DND-41 (cell line): ENCODE measurements at places on chromosomes 5 and 9.
A peak's percentile ranks its signal among the peaks of the same experiment; 100 is the strongest.

DNA sequence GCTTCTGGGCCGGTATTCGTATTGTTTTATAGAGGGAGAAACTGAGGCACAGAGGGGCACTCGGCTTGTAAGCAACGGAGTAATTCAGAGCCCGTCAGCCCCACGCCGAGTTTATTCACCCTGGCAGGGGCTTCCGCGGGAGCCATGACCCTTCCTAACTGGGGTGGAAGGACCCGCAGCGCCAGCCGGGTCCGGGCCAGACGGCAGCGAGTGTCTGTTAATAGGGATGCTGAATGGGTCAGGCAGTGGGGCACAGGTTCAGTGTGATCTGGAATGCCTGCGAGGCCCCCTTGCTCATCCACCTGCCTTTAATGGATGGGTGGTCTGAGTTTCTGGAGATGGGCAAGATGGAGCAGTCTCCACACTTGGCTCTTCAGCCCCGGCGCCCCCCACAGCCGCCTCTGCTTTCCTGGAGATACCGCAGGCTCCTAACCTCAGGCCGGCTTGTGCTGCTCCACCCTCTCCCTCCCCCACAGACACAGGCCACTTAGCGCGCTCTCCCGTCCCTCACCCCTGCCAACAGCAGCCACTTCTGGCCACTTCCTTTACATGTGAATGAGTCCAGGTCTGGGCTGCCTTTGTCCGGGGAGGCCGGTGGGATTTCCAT lies 147.1 kb downstream of the ERCC6L2 start:
- peaks cover 3% of the 10 kb centered on the region for H3K4me1 ChIP-seq
- no peak overlapping the region for H3K4me3 ChIP-seq
- H3K27ac ChIP-seq, result no peak overlapping the region
- peaks cover 4% of the 10 kb centered on the region; the same call in 1 of the 2 replicates for H3K36me3 ChIP-seq
- H3K27me3 ChIP-seq, result no peaks in the 10 kb centered on the region

GRCh38 chr5:160921-161802 lies 30.1 kb upstream of the LRRC14B start:
- DNase-seq, result no peak
- H3K27me3 ChIP-seq, result no peaks in the 10 kb centered on the region
- H3K4me3 ChIP-seq, result no peak overlapping the region
- H3K27ac ChIP-seq, result no peak overlapping the region
- H3K4me1 ChIP-seq, result no peaks in the 10 kb centered on the region
- no peaks in the 10 kb centered on the region for H3K36me3 ChIP-seq

DNA sequence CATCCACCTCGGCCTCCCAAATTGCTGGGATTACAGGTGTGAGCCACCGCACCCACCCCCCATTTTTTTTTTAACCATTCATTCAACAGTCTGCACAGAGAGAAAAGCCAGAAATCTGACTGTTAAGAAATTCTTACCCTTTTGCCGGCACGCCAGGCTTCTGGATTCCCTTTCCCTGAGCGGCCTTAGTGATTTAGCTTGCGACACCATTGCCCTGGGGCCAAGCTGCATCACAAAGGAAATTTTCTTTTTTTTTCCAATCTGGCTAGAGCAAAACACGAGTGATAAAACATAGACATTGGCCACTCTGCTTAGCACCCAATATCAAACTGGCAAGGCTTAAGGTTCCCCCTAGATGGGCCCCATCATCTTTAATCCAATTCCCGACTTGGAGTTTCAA lies 21.2 kb upstream of the ATOSB start:
- no peaks in the 10 kb centered on the region for H3K36me3 ChIP-seq
- no peaks in the 10 kb centered on the region for H3K27me3 ChIP-seq
- no peak overlapping the region for H3K27ac ChIP-seq

DNA sequence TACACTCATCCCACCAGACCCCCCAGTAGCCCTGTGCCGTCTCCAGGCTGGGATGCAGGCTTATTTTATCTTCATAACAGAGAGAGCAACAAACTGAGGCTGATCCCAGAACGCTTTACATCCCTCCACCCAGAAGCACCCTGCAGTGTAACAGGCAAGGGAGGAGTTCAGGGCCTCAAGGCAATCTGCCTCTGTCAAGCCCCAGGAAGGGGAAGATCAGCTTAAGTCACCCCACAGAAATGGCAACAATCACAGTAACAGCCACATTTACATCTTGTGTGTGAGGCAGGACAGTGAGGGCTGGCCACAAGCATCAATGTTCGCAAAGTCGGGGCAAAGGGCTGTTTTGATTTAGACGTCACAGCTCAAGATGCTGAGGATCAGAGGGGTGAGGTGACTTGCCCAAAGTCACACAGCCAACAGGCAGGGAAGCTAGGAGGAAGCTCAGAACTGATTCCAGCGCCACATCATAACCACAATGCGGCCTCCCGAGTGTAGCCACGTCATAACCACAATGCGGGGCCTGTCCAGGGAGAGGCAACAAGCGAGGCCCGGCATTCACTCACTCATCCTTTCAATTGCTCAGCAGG lies 14.4 kb downstream of the STK10 start:
- H3K27ac ChIP-seq, result no peak overlapping the region; the same call in 1 of the 2 replicates
- peaks cover 37% of the 10 kb centered on the region for H3K4me1 ChIP-seq
- H3K4me3 ChIP-seq, result no peak overlapping the region

- H3K27me3 ChIP-seq, result no peaks in the 10 kb centered on the region
- H3K4me1 ChIP-seq, result peaks cover 28% of the 10 kb centered on the region
- H3K27ac ChIP-seq, result no peak overlapping the region
- no peaks in the 10 kb centered on the region; the same call in 1 of the 2 replicates for H3K36me3 ChIP-seq
- no peak overlapping the region for H3K4me3 ChIP-seq
- no peak for DNase-seq
Measured at GRCh38 chr9:35108461-35108860, 5.5 kb upstream of the STOML2 start.

DNA sequence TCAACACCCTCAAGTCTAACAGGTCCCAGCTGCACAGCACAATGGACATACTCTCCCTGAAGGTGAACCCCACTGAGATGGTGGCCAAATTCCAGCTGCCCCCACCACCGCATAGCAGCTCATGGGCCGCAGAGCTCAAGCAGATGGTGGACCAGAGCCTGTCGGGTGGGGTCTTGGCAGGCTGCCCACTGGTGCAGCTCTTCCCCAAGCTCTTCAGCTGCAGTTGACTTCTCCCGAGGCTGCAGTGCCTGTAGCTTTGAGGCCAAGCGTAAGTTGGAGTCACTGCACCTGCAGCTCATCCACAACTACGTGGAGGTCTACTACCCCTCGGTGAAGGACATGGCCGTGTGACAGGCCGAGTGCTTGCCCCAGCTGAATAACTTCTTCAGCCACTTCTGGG lies 56.6 kb upstream of the SPTLC1 start:
- no peak overlapping the region for H3K4me3 ChIP-seq
- H3K4me1 ChIP-seq, result no peaks in the 10 kb centered on the region

- H3K36me3 ChIP-seq, result peaks cover 11% of the 10 kb centered on the region; the same call in 1 of the 2 replicates
- no peaks in the 10 kb centered on the region for H3K4me1 ChIP-seq
- no peaks in the 10 kb centered on the region for H3K27me3 ChIP-seq
Measured at GRCh38 chr9:33117306-33117705, 40.8 kb upstream of the SMU1 start.

DNA sequence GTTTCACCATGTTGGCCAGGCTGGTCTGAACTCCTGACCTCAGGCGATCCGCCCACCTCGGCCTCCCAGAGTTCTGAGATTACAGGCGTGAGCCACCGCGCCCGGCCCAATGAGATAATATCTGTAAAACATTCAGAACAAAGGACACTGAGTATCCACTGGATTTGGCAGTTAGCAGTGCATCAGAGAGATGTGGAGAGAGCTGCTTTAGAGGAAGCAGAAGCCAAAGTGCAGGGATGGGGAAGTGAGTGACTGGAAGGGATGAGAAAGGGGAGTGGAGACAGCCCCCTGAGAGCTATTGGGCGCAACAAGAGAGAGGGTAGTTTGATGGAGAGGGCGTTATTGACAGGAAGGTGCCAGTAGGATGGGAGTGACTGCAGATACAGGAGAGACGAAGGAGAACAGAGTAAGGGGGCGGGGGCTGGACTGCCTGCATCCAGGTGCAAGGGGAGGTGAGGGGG lies 157.5 kb upstream of the SHB start:
- H3K4me3 ChIP-seq, result peak overlapping the region; percentile 40
- H3K4me1 ChIP-seq, result peaks cover 25% of the 10 kb centered on the region
- no peaks in the 10 kb centered on the region for H3K27me3 ChIP-seq
- DNase-seq, result no peak
- no peaks in the 10 kb centered on the region for H3K36me3 ChIP-seq
